ENCODE measurements at places on chromosomes 3 and 15. TPM values are rescaled to one million over a fixed set of nuclear protein-coding genes. Genes with fewer than 3 reads are reported as not detected.
A peak's percentile ranks its signal among the peaks of the same experiment; 100 is the strongest.

- no peak for DNase-seq
These were observed 58.4 kb upstream of the ABHD17C start for GRCh38 chr15:80636675-80637074.

- no peak for DNase-seq
These were observed at the start of gene EFCC1 for GRCh38 chr3:129001101-129001805. Gene EFCC1 (plus strand): TSS chr3:129001304. CDS start chr3:129001629, 325 bp downstream.

GRCh38 chr15:45372041-45372995 is 6.0 kb downstream of the GATM start:
- no peak for DNase-seq

- peak; percentile 77 for DNase-seq
These were observed 11.5 kb upstream of the CHAC1 start for GRCh38 chr15:40941528-40942336.

DNA sequence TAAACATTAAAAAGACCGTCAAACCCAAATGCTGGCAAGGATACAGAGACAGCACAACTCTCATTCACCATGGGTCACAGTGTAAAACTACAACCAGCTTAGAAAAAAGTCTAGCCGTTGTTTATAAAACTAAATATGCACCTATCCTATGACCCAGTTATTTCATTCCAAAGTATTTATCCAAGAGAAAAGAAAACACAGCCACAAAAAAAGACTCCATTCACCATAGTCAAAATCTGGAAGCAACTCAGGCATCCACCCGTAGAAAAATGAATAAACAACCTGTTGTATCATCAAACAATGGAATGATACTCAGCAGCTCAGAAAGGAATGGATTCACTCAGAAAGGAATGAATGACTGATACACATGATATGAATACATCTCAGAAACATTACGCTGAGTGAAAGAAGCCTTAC is 28.6 kb downstream of the PLD1 start:
- no peak for DNase-seq

GRCh38 chr3:95670765-95671164 is 1143.6 kb upstream of the EPHA6 start:
- DNase-seq, result no peak

DNA sequence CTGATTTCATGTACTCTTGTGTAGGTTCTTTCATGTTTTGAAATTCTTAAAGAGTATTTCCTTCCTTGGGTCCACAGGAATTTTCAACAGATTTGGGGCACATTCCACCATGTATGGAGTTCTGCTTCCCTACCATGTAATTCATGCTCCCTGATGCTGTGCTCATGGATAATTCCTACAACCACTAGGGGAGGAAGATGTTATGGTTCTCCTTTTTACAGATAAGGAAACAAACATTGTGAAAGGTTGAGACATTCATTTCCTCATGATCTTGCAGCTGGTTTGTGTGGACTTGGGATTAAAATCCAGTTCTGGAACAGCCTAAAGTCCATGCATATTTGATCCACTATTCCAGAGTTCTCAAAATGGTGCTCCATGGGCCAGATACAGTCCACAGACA is 174.9 kb upstream of the FRMD4B start:
- DNase-seq, result no peak

- no peak for DNase-seq
These were observed 16.9 kb upstream of the MORF4L1 start for GRCh38 chr15:78855746-78856145.

GRCh38 chr3:149605902-149606301 is 51.9 kb downstream of the WWTR1 start:
- no peak for DNase-seq

GRCh38 chr3:14633819-14634424 is 17.6 kb upstream of the CCDC174 start:
- peak; percentile 67 for DNase-seq

GRCh38 chr3:171487382-171487781 is 27.2 kb upstream of the TNIK start:
- DNase-seq, result no peak

DNA sequence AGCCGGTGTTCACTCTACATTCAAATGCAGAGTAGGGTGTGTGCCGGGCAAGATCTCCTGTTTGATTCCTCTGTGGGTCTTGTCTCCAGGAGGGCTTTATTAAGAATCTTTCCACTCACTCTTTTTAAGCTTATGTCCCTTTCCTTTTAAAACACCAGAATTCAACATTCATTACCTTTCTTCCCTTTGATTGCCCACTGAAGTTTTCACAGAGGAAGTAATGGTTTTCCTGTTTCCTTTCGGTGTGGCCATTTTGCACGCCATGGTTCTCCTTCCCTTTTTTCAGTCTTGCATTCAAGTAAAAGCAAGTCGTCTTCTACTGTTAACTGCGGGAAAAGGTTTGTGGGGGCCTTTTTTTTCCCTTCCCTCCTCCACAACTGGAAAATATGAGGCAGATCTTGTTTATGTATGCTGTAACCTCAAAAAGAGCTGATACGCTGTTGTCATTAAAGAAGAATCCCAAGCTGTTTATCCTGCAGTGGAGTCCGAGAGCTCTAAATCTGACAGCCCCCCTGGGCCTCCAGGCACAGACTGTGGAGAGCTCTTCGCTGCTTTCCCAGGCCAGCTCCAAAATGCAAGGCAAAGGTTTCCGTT is 40.5 kb downstream of the FILIP1L start:
- peak; percentile 53 for DNase-seq

- DNase-seq, result no peak
These were observed 54.0 kb downstream of the TAFA4 start for GRCh38 chr3:68878322-68878721.

- no peak for DNase-seq
These were observed 78.3 kb downstream of the SHQ1 start for GRCh38 chr3:72769758-72770540.

DNA sequence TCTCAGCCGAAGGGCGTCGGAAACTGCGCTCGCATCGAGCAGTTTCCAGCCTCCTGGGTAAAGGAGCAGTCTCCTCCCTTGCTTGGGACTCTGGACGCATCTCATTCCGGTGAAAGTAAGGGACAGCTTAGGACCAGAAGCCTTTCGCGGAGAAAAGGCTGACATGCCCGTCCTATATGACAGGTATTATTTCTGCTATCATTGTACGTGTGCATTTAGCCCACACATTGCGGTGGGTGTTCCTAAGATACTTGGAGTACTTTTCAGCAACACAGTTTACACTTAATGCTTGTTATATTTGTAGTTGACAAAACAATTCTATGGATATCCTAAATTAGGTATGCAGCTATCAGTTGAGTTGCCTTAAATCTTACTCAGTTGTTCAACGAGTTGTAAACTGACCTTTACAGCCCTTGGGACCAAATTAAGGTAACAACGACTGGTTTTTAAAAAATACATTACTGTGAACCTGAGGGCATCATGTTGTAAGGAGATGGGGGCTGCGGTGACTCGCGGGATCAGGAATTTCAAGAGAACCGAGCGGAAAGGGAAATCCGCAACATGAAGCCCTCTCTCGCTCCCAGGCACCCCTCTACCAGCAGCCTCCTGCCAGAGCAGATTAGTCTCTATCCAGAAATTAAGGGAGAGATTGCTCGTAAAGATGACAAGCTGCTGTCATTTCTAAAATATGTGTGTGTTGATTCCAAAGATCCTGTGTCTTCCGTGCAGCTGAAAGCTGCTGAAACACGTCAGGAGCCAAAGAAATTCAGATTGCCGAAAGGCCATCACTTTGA is 632 bp upstream of the COPS2 start:
- peak; percentile 29 for DNase-seq

GRCh38 chr15:89399238-89400115 is 64.9 kb upstream of the POLG start:
- DNase-seq, result peak; percentile 53

DNA sequence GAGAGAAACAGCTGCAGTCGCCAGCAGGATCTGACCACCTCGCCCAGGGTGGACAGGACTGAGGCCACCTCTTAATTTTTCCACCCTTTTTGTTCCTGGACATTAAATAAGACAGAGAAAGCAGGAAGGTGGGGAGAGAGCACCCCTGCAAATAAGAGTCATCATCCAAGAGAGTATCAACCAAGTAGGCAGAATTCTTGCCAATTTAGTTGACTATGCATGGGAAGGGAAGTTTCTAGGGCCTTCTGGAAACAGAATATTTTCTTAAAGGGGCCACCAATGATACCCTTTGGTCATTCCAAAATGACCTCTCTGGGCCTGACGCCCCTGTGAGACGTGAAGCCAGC is 136.2 kb downstream of the TJP1 start:
- no peak for DNase-seq

GRCh38 chr3:117696851-117697407 is 987.4 kb downstream of the TUSC7 start:
- DNase-seq, result no peak

GRCh38 chr3:187922704-187923416 is 177.6 kb upstream of the BCL6 start:
- peak; percentile 36 for DNase-seq

DNA sequence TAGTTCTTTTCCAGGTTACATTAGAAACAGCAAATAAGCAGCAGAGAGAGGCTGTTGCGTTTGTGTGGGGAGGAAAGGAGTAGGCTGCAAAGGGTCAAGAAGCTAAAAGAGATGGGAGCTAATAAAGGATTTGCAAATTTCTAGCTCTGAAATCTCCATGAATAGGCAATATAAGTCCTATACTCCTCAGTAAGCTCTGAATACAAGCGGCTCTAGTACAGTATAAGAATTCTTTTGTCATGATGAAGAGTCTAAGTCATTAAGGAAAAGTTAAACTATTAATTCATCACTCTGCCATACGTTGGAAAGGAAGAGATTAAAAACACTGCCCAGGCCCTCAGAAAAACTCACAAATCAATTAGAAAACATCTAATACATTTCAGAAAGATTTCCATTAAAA is 59.3 kb downstream of the CEP152 start:
- DNase-seq, result no peak

The PCYT1A gene
- 57.3 TPM for total RNA-seq

The COLQ gene
- total RNA-seq, result 5.3 TPM

The ANKUB1 gene
- not detected for total RNA-seq

The SH2D7 gene
- 0.29 TPM for total RNA-seq

The KNG1 gene
- not detected for total RNA-seq

The GOLGA6A gene
- not detected for total RNA-seq

The SI gene
- not detected for total RNA-seq

The ZNF80 gene
- 0.71 TPM for total RNA-seq

The TIMP4 gene
- not detected for total RNA-seq

The ZNF710 gene
- total RNA-seq, result 24.9 TPM

The GP9 gene
- total RNA-seq, result not detected

The RBPMS2 gene
- not detected for total RNA-seq
